ENCODE measurements at places on chromosomes 11 and 22. TPM values are rescaled to one million over a fixed set of nuclear protein-coding genes. Genes with fewer than 3 reads are reported as not detected.

The PAMR1 gene
- total RNA-seq: 13.5 TPM

The OSBP2 gene
- total RNA-seq: 4.5 TPM

The FIBIN gene
- total RNA-seq: 0.60 TPM

The SLC37A2 gene
- 20.6 TPM for total RNA-seq

The CCDC134 gene
- not detected for total RNA-seq

The ACTN3 gene
- not detected for total RNA-seq

The PATZ1 gene
- total RNA-seq: 6.7 TPM

The POTEH gene
- total RNA-seq: not detected

The ARFIP2 gene
- total RNA-seq: 86.4 TPM

GRCh38 chr11:128904656-128905344 lies 13.6 kb downstream of the KCNJ5 start:
- peak overlapping the region; percentile 45 for H3K4me3 ChIP-seq
- peak overlapping the region; percentile 59 for H3K27ac ChIP-seq
- no peaks in the 10 kb centered on the region for H3K36me3 ChIP-seq
- peaks cover 3% of the 10 kb centered on the region for H3K4me1 ChIP-seq
- H3K27me3 ChIP-seq: peaks cover 5% of the 10 kb centered on the region
- DNase-seq: peak; percentile 55

DNA sequence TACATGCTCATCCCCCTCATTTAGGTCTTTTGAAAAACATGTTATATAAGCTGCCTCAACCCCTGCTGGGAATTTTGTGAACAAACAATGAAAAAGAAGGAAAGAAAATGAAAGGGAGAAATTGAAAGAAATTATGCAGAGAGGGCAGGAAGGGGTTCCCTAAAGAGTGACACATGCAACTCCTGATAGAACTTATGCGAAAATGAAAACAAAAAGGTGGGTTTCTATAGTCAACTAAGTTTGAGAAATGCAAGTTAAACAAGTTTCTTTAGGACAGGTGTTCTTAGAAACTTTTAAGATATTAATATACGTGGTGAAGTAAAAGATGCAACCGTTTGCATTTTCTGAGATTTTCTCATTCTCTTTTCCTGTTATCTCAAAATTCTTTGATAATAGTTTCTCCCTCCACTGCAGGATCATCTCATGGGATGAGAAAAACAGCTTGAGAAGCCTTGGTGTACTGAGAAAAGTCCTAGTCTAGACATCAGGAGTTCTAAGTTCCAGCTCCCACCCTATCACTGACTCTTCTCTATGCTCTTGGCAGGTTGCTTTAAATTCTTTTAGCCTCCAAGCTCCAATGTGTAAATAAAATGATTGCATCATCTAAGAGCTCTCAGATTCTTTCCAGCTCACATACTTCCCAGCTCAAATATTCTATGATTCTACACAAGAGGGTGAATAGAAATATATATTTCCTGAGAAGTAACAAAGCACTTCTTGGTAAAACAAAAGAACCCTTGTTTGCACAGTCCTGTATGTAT lies 109.2 kb downstream of the FAM76B start:
- H3K36me3 ChIP-seq: no peaks in the 10 kb centered on the region
- no peaks in the 10 kb centered on the region for H3K27me3 ChIP-seq
- peaks cover 13% of the 10 kb centered on the region for H3K4me1 ChIP-seq
- no peak overlapping the region for H3K27ac ChIP-seq
- DNase-seq: no peak

DNA sequence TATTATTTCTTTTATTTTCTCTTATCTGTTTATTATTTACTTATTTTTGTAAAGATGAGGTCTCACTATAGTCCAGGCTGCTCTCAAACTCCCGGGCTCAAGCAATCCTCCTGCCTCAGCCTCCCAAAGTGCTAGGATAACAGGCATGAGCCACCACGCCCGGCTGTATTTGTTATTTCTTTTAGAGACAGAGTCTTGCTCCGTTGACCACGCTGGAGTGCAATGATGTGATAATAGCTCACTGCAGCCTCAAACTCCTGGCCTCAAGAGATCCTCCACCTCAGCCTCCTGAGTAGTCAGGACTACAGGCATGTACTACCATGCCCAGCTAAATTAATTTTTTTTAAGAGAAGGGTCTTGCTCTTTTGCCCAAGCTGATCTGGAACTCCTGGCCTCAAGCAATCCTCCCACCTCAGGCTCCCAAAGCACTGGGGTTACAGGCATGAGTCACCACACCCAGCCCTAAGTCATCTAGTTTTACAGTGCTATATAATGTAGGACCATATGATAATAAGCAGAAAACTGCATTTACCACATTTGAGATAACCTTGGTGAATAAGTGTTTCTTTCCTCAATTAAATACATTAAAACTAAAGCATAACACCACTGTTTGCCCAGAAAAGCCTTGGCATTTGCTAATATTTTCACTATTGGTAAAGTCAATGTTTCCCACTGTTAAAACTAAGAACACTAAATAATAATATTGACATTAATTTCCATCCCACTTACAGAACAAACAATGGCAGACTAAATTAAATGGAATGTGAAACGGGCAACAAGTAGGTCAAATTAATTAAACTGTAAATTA lies 127.5 kb downstream of the SIK3 start:
- no peak overlapping the region for H3K4me3 ChIP-seq
- peaks cover 7% of the 10 kb centered on the region for H3K4me1 ChIP-seq
- DNase-seq: peak; percentile 52
- H3K27me3 ChIP-seq: no peaks in the 10 kb centered on the region

DNA sequence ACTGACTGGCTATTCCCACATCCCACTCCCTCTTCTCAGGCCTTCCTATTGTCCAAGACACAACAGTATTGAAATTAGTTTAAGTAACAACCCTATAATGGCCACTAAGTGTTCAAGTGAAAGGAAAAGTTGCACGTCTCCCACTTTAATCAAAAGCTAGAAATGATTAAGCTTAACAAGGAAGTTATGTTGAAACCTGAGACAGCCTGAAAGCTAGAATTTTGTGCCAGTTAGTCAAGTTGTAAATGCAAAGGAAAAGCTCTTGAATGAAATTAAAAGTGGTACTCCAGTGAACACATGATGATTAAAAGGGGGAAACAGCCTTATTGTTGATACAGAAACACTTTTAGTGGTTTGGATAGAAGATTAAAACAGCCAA lies 332.7 kb downstream of the CASP12 start:
- H3K27me3 ChIP-seq: no peaks in the 10 kb centered on the region
- H3K4me1 ChIP-seq: no peaks in the 10 kb centered on the region
- no peak overlapping the region for H3K27ac ChIP-seq
- DNase-seq: no peak
- no peaks in the 10 kb centered on the region for H3K36me3 ChIP-seq
- no peak overlapping the region for H3K4me3 ChIP-seq

- no peak overlapping the region for H3K27ac ChIP-seq
- no peak for DNase-seq
- H3K36me3 ChIP-seq: no peaks in the 10 kb centered on the region
- no peak overlapping the region for H3K4me3 ChIP-seq
- no peaks in the 10 kb centered on the region for H3K4me1 ChIP-seq
Observed at GRCh38 chr11:60995798-60996197, 24.3 kb downstream of the CD6 start.

- H3K36me3 ChIP-seq: no peaks in the 10 kb centered on the region
- DNase-seq: no peak
- no peaks in the 10 kb centered on the region for H3K27me3 ChIP-seq
- H3K4me1 ChIP-seq: peaks cover 7% of the 10 kb centered on the region
Observed at GRCh38 chr11:7651700-7652099, 21.6 kb downstream of the CYB5R2 start.

GRCh38 chr22:42320443-42321416 lies 50.3 kb upstream of the TCF20 start:
- no peaks in the 10 kb centered on the region for H3K36me3 ChIP-seq
- DNase-seq: peak; percentile 58
- no peaks in the 10 kb centered on the region for H3K27me3 ChIP-seq
- H3K4me3 ChIP-seq: no peak overlapping the region

GRCh38 chr22:29482253-29482652 lies 2.2 kb downstream of the NEFH start:
- no peak overlapping the region for H3K27ac ChIP-seq
- H3K27me3 ChIP-seq: peaks cover 55% of the 10 kb centered on the region
- H3K36me3 ChIP-seq: no peaks in the 10 kb centered on the region
- H3K4me1 ChIP-seq: peaks cover 22% of the 10 kb centered on the region
- H3K4me3 ChIP-seq: no peak overlapping the region

- H3K36me3 ChIP-seq: no peaks in the 10 kb centered on the region
- H3K4me3 ChIP-seq: no peak overlapping the region
- no peak overlapping the region for H3K27ac ChIP-seq
- no peaks in the 10 kb centered on the region for H3K4me1 ChIP-seq
- DNase-seq: no peak
Observed at GRCh38 chr11:1732418-1733008, 17.9 kb downstream of the IFITM10 start.

DNA sequence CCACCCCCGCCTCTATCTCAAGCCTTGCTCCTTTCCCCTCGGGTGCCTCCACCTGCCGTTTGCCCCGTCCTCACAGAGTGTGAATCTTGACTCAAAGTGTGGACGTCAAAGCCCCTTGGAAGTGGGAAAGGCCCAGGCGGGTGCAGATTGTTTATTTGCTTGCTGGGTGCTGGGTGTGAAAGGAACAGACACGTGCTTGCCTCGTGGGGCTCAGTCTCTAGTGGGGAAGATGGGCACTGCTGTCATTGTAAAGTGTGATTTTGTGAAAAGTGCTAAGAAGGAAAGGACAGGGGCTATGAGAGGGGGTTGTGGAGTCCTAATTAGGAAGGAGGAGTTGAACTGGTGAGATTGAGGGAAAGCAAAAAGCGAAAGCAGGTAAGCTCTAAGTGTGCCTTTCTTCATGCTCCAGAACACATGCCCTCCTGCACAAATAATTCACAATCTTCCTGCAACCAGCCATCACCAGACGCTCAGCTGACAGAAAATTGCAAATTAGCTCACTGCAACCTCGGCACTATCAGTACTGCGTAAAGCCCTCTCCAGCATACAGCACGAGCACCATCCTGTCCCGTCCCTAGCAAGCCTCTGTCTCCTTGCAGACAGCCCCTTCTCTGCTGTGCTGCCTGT lies 9.7 kb upstream of the GCAT start:
- no peaks in the 10 kb centered on the region for H3K36me3 ChIP-seq
- no peak overlapping the region for H3K27ac ChIP-seq

DNA sequence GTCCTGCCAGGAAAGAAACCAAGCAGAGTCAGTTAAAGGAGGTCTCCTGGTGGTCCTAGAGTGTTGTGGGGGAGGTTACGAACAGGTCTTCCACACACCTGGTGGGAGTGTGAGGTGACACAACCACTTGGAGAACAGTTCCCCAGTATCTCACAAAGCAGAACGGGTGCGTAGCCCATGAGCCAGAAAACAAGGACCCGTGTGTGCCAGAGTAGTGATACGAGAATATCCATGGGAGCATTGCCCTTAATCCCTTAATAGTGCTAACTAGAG lies 21.7 kb upstream of the CLDN5 start:
- H3K27ac ChIP-seq: no peak overlapping the region
- no peak for DNase-seq
- H3K4me3 ChIP-seq: no peak overlapping the region

DNA sequence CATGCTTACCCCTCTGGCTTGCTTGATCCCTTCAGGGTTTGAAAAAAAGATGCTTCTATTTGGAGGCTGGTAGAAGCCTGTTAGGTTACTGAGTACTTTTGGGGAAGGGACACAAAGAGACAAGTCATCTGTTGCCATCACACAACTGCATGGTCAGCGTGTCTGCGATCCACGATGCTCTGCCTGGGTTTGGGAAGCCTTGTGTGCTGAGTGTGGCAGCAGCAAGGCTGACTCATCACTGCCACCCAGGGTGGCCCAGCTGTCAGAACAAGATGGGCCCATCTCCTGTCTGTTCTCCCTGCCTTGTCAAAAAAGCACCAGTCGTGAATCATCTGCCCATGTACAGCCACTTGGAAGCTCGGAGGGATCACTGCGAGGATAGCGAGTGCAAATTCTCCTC lies 26.2 kb downstream of the UBASH3B start:
- no peak overlapping the region for H3K4me3 ChIP-seq
- H3K4me1 ChIP-seq: no peaks in the 10 kb centered on the region
- H3K36me3 ChIP-seq: no peaks in the 10 kb centered on the region
- DNase-seq: no peak
- H3K27me3 ChIP-seq: no peaks in the 10 kb centered on the region
- no peak overlapping the region for H3K27ac ChIP-seq

DNA sequence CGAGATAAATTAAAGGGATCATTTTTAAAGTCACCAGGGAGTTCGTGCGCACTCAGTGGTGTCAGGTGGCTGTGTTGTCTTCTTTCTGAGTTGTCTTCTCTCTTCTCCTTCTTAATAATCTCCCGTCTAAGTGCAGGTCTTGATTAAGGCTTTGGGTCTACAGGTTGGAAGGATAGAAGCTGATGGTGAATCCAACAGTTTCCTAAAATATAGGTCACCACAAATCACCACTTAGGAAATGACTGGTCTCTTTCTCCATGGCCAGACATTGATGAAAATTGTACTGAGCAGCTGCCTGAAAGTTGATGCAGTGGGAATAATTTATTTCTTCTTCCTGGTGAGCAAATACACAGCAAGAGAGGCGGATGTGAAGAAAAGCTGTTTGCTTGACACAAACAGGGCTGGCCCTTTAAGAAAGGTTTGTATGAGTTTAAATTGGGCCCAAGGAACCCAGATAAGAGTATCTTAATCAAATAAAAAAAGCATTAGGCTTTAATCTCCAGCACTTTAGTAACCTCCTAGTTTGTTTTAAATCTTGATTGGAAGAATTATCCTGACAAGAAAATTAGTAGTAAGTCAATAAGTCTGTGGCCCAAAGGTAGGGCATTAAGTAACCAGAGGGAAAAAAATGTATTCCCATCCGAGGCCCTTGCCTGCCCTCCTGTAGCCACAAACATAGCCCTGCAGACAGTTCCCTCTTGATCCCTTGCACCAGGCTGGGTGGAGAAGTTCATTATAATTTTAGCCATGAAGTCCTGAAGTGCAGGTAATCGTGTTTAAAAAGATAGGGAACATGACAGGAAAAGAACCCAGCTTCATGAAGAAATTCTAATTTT lies 245.8 kb downstream of the KIRREL3 start:
- H3K27me3 ChIP-seq: no peaks in the 10 kb centered on the region
- no peak overlapping the region for H3K4me3 ChIP-seq
- DNase-seq: no peak
- no peaks in the 10 kb centered on the region for H3K4me1 ChIP-seq
- H3K36me3 ChIP-seq: no peaks in the 10 kb centered on the region

DNA sequence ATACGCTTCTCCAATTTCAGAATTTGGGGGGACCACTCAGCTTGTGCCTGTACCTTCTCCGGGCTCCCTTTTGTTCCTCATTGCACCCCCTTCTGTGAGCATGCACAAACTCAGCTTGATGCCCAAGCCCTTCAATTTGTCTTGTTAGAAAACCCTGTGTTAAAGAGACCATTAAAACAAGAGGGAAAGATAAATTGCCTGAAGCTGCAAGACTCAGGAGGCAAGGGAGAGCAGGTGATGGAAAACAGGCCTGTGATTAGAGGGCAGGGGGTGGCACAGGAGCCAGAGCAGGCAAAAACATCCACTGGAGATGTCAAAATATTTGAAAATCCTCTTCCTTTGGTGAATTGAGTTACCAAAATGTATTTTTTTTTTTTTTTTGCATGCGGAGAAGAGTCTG lies 121.7 kb downstream of the MIAT start:
- H3K27me3 ChIP-seq: no peaks in the 10 kb centered on the region
- no peak for DNase-seq
- H3K4me3 ChIP-seq: no peak overlapping the region
- no peaks in the 10 kb centered on the region for H3K4me1 ChIP-seq
- H3K27ac ChIP-seq: no peak overlapping the region

Measured in transverse colon (tissue), 4 donors.